ENCODE measurements at places on chromosomes 4 and X.

- no peak for DNase-seq
Measured at GRCh38 chr4:6516762-6517161, 44.3 kb upstream of the PPP2R2C start.

- no peak for DNase-seq
Measured at GRCh38 chrX:120564925-120565324, 4.2 kb upstream of the CUL4B start.

GRCh38 chr4:17283832-17284231, 228.1 kb downstream of the QDPR start:
- no peak for DNase-seq

DNA sequence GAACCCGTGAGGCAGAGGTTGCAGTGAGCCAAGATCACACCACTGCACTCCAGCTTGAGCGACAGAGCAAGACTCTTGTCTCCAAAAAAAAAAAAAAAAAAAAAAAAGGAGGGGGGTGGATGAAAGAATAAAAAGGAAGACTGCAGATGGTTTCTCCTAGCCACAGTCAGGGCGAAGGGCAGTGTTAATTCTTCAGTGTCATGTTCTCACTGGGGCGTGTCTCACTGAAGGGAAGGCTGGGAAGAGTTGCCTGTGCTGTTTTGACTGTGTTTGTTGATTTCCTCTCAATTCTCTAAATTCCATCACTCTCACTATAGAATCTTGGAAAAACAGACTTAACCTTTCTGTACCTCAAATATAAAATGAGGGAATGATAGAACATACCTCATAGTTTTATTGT, 71.6 kb upstream of the DHX15 start:
- no peak for DNase-seq

DNA sequence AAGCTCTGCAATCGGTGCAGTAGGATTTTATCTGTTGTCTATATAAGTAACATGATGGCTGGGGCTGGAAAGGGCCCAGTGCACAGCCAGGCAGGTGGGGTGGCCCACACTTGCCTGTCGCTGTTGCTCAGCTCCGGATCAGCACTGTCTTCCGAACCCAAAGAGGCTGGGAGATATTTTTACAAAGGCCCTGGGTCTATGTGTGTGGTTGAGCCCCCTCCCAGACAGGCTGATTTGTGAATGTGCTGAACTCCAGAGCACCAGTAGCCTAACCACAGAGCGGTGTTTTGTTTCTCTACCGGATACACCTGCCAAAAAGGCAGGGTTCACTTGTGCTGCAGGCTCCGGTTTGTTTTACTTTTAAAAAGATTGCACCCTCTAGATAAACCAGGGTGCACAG, 33.5 kb upstream of the CHRNA9 start:
- DNase-seq: no peak

GRCh38 chr4:88091378-88091777, 67.1 kb downstream of the ABCG2 start:
- no peak for DNase-seq

GRCh38 chrX:39848243-39848642, 249.5 kb downstream of the BCOR start:
- DNase-seq: no peak

DNA sequence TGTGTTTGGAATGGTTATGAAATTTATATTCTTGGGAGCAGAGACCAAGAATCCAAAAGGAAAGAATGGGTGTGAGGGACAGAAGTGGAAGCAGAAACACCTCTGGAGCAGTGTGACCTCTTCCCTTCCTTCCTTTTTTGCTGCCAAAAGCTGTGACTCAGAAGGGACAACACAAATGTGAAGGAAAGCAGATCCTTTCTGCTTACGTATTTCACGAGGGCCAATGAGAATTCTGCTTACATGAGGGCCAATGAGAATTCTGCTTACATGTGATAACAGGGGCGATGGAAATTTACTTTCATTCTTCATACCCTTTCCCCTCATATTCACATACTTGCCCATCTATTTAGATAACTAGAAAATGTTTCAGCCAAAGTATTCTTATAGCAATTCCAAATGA, 404.6 kb downstream of the PRDM5 start:
- peak; percentile 3 for DNase-seq

DNA sequence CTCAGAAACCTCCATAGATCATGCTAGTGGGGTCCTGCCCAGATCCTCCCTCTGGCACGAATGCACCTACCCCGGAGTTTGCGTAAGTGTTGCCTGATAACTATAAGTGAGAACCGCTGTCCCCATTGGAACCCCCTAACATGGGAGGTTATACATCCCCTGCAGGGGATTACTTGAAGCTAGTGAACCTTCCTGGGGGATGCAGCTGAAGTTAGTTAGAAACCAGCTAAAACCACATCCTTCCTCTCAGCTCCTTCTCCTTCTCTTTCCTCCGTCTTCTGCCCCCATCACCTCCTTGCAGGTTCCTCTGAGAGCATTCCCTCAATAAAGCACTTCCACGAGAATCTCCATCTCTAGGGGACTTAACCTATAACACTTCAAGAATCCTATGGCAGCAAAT, 95.0 kb downstream of the ZNF827 start:
- no peak for DNase-seq

- DNase-seq: peak; percentile 44
Measured at GRCh38 chr4:99088023-99088449, 552 bp downstream of the ADH5 start.

DNA sequence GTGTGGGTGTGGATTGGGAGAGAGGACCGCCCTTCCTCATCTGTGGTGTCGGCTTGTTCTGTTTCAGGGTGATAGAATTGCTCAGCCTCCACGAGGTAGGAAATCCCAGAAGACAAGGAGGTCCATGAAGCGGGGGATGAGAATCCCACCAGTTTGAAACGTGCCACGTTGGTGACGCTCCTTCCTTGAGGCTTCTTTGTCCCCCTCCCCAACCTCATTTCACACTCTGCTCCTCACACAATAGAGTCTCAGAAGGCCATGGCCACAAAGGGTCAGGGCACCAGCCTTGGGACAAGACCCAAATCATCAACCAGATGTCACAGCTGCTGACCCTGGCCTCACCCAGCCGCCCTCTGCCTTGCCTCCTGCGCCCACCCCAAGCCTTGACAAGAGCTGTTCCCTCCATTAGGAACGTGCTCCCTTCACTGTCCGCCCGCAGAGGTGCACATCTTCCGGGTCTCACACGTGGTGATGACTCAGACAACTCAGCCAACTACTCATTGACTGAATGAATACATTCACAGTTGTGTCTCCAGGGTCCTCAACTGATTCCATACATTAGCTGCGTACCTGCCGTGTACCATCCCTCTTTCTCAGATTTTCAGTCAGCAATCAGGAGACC, 18.3 kb downstream of the BLOC1S4 start:
- DNase-seq: no peak

GRCh38 chrX:41100819-41101218, 15.6 kb downstream of the USP9X start:
- no peak for DNase-seq

- no peak for DNase-seq
Measured at GRCh38 chr4:182216005-182216404, 27.2 kb upstream of the TENM3 start.

DNA sequence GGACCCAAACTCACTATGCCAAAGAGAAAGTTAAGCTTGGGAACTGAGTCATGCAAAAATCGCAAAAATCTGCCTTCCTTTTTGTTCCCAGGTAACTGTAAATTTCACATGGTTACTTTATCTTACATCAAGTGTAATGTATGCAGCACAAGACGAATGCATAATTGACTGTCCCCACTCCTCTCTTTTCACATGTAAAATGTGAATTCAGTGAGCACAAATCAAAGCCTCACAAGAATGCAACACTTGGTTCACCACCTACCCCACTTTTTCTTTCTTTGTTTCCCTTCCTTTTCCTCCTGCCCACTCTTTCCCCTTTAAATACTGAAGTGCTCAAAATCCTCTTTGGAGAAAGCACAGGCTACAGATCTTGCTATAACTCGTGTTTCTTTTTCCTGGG, 53.2 kb downstream of the MAGED4B start:
- DNase-seq: no peak

DNA sequence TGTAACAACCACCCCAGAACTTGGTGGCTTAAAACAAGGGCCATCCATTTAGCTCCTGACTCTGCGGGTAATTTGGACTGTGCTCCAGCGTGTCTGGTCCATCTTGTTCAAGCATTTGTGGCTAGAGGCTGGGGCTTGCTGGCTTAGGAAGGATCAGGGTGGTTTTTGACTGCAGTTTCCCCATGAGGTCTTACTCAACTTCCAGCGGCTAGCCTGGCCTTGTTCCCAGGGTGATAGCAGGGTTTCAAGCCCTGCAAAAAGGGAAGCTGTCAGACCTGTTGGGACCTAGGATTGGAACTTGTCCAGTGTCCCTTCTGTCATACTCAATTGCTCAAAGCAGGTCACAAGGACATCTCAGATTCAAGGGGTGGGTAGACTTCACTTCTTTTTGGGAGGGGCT, 205.9 kb downstream of the STIM2 start:
- no peak for DNase-seq

- DNase-seq: no peak
Measured at GRCh38 chrX:9555354-9555753, 90.5 kb downstream of the TBL1X start.

DNA sequence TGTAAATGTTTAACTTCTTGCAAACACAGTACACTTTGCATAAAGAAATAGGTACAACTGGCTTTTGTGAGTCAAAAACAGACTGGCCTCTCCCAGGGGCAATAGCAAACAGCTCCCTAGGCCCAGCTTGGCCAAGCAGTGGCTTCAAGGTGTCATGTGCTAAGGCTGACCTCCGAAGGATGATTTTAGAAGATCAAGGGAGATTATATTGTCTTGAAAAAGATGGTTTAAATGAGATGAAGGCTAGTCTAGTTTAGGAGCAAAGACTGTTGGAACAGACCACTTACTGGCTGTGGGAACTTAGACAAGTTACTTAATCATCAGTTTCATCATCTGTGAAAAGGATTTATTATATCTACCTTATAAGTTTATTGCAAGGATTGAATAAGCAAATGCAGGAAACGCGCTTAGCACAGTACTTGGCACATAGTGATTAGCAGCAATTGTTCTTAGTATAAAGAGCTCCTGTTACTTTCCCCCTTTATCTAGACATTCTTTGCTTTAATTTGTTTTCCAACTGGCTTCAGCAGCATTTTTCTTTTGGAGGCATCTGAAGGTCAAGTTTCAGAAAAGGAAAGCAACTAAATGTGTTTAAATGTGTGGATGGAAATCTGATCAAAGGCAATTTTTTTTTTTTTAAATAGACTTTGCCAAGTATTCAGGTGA, 17.2 kb downstream of the ANXA3 start:
- DNase-seq: no peak
